Esophagus squamous epithelium (tissue), 5 donors: ENCODE measurements at places on chromosomes 5 and 9.

- no peak for DNase-seq
Observed at GRCh38 chr5:61177716-61178115, 15.4 kb upstream of the SMIM15 start.

DNA sequence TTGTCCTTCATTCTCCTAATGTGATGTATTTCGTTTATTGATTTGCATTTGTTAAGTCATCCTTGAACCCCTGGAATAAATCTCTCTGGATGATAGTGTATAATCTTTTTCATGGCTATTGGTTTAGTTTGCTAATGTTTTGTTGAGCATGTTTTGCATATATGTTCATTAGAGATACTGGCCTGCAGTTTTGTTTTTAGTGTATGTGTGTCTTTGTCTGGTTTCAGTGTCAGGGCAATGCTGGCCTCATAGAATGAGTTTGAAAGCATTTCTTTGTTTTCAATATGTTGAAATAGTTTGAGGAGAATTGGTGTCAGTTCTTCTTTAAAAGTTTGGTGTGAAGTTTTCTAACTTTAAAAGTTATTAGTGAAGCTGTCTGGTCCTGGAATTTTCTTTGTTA, 149.6 kb upstream of the ATP10B start:
- no peak for DNase-seq

GRCh38 chr9:134217431-134218210, 53.3 kb upstream of the RNU6ATAC start:
- DNase-seq: no peak

DNA sequence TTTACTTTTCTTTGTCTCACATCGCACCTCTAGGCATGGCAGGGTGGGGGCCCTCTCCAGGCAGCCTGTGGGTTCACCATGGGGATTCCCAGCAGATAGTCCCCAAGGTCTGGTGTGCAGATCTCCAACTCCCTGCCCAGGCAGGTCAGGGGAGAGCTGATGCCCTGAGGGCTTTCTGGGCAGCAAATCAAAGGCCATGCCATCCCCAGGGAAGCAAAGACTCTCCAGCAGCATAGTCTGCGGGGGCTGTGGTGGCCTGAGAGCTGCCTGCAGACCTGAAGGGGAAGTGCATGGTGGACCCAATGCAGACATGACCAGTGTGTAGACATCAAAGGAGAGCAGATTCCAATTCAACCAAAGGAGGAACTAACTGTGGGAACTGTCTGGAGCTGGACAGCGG, 7.7 kb downstream of the NEURL1B start:
- DNase-seq: no peak

DNA sequence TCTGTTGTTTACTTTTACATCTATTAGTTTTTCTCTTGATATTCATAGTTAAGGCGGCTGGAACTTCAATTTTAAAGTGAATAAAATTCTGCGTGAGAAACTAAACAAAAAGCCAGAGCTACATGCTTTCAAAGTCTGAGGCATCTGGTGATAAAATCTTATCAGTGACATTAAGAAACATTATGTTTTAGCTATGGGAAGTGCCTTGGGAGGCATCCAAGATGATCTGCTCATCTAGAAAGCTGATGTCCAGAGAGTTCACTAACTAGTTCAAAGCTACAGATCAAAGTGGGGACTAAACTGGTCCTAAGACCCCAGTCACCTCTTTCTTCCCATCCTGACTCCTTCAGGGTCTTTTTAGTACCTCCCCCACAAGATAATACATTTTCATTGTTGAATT, 37.2 kb downstream of the MRPS27 start:
- DNase-seq: no peak

DNA sequence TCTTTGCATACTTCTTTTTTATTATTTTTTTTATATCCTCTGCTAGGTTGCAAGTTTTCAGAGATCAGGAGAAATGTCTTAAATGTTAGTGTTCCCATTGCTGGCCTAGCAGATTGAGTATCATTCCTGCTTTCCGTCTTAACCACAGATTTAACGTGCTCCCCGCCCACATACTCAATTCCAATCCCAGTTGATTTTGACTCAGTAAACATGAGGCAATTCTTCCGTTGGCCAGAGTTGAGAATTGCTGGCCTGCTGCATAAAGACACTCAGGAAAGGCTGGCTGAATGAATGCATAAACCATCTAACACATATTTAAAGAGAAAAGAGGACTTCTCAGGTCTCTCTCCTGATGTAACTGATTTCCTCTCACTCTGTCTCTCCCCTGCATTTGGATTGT, 46.8 kb upstream of the PLPP6 start:
- DNase-seq: no peak

- no peak for DNase-seq
Observed at GRCh38 chr5:10499776-10500175, 58.1 kb downstream of the ROPN1L start.

DNA sequence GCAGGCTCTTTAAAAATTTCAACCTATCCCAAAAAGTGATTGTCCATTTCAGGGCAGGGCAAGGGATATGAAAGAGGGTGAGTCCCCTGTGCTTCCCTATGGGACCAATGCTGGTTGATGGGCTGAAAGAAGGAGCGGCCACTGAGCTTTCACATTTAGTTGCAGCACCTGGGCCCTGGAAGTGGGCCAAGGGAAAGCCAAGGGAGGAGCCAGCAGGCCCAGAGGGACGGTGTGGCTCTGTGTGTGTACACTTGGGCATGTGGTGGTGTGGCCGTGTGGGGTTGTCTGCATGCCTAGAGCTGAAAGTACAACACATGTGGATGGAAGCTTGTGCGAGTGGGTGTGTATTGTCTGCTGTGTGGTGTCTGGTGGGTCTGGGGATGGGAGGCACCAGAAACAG, 14.0 kb upstream of the PSMD5 start:
- DNase-seq: no peak

DNA sequence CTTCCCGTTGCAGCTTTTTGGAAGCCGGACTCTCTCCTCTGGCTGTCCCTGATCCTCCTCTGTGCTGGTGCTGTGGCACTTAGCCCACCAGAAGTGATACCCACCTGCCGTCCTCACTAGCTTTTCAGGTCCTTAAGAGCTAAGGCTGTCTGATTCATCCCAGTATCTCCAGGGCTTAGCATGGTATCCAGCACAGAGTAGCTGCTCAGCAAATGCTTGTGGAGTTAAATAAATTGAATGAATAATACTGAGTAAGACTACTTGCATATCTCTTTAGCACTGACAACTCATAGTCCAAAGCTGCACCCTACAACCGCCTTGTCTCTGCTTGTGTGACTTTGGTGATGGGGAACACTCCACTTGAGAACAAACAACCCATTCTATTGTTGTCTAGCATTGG, 7.7 kb upstream of the XPA start:
- no peak for DNase-seq

DNA sequence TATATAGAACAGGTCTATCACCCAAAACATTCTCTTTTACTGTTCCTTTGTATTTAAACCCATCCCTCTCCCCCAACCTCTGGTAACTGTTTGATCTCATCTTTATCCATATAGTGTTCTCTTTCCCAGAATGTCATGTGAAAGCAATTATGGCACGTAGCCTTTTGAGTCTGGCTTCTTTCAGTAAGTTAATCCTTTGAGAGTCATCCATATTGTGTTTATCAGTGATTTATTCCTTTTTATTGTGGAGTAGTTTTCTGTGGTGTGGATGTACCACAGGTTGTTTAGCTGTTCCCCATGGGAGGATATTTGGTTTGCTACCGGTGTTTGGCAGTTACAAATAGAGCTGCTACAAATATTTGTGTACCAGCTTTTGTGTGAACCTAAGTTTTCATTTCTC, 38.0 kb downstream of the HMGXB3 start:
- DNase-seq: no peak

- no peak for DNase-seq
Observed at GRCh38 chr5:179927824-179928223, 20.1 kb upstream of the TBC1D9B start.

GRCh38 chr9:111731928-111732327, 62.8 kb downstream of the SHOC1 start:
- DNase-seq: no peak

DNA sequence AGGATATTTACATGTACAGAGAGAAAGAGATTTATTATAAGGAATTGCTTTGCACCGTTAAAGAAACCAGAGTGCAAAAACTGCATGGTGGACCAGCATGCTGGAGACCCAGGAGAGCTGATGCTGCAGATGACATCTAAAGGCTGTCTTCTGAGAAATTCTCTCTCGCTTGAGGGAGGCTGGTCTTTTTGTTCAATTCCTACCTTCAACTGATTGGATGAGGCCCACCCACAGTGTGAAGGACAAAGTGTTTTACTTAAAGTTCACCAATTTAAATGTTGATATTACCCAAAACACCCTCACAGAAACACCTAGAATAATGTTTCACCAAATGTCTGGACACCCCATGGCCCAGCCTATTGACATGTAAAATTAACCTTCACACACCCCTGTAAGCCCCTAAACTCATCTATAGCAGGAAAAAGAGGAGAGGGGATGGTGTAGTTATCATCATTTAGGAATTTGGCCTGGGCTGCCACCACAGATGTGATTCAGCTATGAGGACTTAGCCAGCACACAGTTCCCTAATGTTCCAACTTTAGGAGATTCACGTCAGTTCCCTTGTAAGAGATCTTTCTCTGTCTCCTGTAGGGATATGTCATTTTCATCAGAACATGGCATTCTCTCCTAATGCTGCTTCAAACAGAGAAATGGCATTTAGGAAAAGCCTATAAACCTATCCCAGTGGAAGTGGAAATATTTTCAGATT, 358.2 kb upstream of the TLE4 start:
- no peak for DNase-seq

GRCh38 chr9:91486699-91487497, 63.3 kb upstream of the NFIL3 start:
- DNase-seq: no peak

- no peak for DNase-seq
Observed at GRCh38 chr5:129963359-129963758, 59.1 kb downstream of the CHSY3 start.

DNA sequence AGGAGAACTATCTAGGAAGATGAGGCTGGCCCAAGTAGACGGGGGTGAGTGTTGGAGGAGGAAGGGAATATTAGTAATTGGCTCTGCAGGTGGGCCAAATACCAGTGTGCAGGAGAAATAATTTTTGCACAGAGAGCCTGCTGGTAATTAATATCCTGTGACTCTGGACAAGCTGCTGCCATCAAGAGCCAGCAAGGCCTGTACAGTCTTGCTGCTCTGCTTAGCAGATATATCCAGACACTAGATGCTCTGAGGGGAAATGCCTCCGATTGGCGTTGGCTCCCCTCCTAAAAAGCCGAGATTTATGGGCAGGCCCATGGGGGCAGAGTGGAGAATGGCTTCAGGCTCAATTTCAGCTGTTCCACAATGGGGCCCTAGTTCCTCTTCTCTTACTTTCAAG, 29.6 kb upstream of the ASTN2 start:
- DNase-seq: no peak

- no peak for DNase-seq
Observed at GRCh38 chr9:131885144-131885609, 145.3 kb upstream of the RAPGEF1 start.

- no peak for DNase-seq
Observed at GRCh38 chr9:124475158-124475867, 25.1 kb downstream of the ADGRD2 start.

DNA sequence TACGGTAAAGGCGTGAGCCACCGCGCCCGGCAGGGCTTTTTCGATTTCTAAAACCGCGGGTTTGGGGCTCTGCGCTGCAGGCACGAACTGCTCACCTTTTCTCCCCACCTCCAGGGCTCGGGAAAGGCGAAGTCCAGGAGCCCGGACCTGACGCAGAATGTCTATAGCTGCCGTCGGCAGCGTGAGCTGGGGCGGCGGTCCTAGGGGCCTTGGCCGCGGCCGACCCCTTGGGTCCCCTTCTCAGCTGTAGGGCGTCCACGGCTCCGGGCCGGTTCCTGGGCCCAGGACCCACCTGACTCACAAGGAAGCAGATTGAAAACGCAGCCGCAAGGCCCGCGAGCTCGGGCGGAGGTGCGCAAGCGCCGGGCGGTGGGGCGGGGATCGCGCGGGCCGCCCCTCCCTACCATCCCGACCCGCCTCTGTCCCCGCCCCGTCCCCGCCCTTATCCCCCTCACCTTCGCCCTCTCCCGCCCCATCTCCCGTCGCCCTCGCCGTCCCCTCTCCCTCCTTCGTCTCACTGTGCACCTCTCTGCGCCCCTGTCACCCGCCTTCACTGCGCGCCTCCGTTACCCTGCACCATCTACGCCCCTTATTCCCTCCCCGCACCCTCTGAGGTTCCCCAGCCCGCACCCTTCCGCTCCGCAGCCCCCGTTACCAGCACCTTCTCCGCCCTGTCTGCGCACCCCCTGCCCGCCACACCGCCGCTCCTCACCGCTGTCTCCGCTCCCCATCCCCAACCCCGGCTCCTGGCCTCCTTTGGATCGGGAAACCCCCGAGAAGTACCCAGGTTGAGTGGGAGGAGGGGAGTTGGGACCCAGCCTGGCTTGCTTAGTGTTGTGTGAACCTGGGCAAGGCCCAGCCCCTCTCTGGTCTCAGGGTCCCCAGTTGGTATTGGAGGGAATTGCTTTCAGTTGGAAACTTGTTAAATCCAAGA, at the start of gene HDHD3:
Gene HDHD3 (minus strand): TSS at position 353 of the 934 bp plus-strand sequence. CDS start 2,632 bp downstream, outside the sequence.
- DNase-seq: peak; percentile 33

GRCh38 chr9:38066914-38067858, 1.8 kb downstream of the SHB start:
- DNase-seq: no peak

DNA sequence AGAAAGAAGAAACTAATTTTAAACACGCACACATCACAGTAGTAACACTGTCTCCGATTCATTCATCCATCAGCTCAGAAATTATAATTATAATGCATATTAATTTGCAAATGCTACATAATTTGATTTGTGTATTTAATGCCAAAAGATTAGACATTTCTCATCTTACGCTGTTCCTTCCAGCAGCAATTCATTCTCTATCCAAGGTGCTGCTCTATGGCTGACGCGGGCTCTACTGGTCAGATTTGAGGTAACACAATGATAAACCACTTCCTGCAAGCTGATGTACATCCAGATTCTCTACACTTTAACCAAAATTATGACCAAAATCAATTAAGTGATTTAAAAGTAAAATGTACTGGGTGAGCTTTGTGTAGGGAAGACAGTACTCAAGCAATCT, 77.9 kb upstream of the ICE1 start:
- no peak for DNase-seq

DNA sequence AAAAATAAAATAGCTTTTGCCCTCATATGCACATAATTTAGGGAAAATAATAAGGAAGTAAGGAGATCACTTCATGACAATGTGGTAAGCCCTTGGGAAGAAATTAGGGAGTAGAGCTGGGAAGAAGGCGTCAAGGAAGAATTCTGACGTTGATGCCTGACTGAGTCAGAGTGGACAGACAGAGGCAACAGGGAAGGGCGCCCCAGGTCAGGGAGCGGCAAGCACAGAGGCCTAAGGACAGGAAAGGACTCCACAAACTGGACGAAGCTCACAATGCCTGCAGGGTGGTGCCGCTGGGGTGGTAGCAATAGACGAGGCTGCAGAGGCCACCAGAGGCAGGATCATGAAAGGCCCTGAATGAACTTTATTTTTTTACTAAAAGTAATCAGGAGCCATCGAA, 7.6 kb downstream of the DRD1 start:
- no peak for DNase-seq

DNA sequence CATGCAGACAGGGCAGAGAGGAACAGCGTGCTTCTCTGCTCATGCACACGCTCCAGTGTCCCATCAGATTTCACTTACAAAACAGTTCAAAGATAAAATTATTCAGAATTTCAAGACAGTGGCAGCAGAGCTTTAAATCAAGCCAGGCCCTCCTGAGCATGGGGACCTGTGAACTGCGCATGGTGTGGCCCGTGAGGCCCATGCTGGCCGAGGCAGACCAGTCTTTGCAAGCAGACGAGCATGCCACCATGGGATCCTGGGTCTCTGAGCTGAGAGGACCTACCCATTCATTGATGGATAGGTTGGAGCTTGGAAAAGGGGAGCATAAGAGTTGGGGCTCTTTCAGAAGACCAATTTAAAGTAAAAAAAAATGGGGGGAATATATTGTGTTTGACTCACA, 35.0 kb upstream of the SAP30L start:
- no peak for DNase-seq

GRCh38 chr9:36870960-36871359, 163.1 kb downstream of the PAX5 start:
- DNase-seq: no peak
